Esophagus squamous epithelium (tissue), 5 donors: ENCODE measurements at places on chromosomes 5 and 9. TPM values are rescaled to one million over a fixed set of nuclear protein-coding genes. Genes with fewer than 3 reads are reported as not detected.

Gene PCDHGA2
- 0.95 TPM for total RNA-seq

Gene FAM78A
- total RNA-seq: 2.9 TPM

Gene TOR1B
- total RNA-seq: 17.3 TPM

Gene TGFBR1
- 25.2 TPM for total RNA-seq

Gene PTCH1
- 4.6 TPM for total RNA-seq

Gene RNF208
- total RNA-seq: 2.7 TPM

- H3K27me3 ChIP-seq: peaks cover 49% of the 10 kb centered on the region
- no peak overlapping the region for H3K4me3 ChIP-seq
- H3K36me3 ChIP-seq: no peaks in the 10 kb centered on the region
Observed at GRCh38 chr5:402615-403359, 40.2 kb upstream of the EXOC3 start.

DNA sequence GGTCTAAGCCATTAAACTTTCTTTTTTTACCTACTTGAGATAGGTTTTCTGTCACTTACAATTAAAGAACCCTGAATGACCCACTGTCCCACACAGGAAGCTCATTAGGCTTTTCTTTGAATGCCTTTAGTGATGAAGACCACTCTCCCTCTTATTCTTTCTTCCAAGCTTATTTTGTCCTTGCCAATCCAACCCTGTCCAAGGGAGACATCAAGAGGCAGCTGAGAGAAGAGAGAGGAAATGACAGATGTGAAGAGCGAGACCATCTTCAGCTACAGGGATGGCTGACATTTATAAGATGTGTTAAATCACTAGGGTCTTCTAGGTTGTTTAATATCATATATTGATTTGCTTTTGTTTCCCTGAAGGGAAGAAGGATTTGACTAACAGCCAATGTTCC lies 133.5 kb downstream of the FAM114A2 start:
- no peak for DNase-seq
- no peaks in the 10 kb centered on the region for H3K27me3 ChIP-seq
- no peaks in the 10 kb centered on the region for H3K4me1 ChIP-seq
- H3K27ac ChIP-seq: no peak overlapping the region
- H3K4me3 ChIP-seq: no peak overlapping the region

GRCh38 chr9:18331808-18332209 lies 142.1 kb upstream of the ADAMTSL1 start:
- no peaks in the 10 kb centered on the region for H3K27me3 ChIP-seq
- no peaks in the 10 kb centered on the region for H3K36me3 ChIP-seq
- no peak overlapping the region for H3K4me3 ChIP-seq
- no peak for DNase-seq

DNA sequence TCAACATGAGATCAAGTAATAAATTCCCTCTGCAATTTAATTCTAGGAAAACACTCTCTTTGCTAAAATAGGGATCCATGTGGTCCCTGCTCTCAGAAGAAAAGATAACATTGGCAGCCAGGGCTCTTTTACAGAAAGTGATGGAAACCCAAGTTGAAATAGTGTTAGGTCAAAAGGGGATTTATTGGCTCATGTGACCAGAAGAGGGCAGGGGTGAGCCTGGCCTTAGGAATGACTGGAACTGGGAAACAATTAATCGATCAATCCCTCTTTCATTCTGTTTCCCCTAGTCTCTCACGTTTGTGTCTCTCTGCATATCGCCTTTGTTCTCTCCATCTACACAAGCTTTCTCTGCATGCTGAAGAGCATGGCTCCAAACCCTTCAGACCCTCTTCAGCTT lies 58.3 kb upstream of the ALDH1B1 start:
- H3K27me3 ChIP-seq: no peaks in the 10 kb centered on the region
- no peaks in the 10 kb centered on the region for H3K36me3 ChIP-seq
- no peak for DNase-seq
- H3K4me3 ChIP-seq: no peak overlapping the region
- H3K27ac ChIP-seq: no peak overlapping the region

GRCh38 chr9:127130661-127131538 lies 8.5 kb upstream of the ANGPTL2 start:
- no peaks in the 10 kb centered on the region for H3K36me3 ChIP-seq
- no peak for DNase-seq
- H3K27me3 ChIP-seq: no peaks in the 10 kb centered on the region
- peaks cover 89% of the 10 kb centered on the region for H3K4me1 ChIP-seq
- peak overlapping the region; percentile 73 for H3K27ac ChIP-seq
- no peak overlapping the region for H3K4me3 ChIP-seq

DNA sequence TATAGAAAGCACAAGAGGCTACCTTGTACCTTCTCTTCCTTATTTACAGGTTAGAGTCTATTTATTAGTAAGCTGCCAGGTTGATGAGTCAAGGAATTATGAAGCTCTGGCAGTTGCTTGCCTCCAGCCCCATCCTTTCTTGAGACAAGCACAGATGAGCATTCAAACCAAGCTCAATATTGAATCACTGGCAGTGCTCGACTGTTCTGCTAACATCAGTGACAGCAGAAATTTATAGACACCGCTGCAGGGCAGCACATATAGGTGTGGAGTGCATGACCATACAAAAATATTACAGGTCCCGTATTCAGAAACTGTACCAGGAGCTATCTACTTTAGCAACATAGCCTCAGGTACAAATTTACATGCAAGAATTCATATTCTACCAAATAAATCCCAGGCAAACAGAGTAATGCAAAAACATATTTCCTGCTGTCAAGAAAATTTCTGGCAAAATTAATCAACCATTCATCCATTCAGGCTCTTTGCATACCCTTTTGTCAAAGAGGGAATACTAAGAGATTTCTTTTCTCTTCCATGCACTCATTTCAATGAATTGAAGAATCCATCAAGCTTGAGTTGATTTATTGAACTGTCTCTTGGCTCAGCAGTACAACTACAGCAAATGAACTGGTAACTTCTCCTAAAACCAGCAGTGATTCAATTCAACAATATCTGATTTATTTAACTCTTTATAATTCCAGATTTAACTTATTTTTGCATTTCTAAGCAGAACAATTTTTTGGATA lies 26.9 kb upstream of the PCA3 start:
- H3K4me1 ChIP-seq: no peaks in the 10 kb centered on the region
- H3K27me3 ChIP-seq: no peaks in the 10 kb centered on the region
- H3K27ac ChIP-seq: no peak overlapping the region
- H3K36me3 ChIP-seq: no peaks in the 10 kb centered on the region
- DNase-seq: no peak

GRCh38 chr9:13424204-13424603 lies 144.7 kb upstream of the MPDZ start:
- H3K36me3 ChIP-seq: no peaks in the 10 kb centered on the region
- H3K27me3 ChIP-seq: no peaks in the 10 kb centered on the region
- H3K27ac ChIP-seq: no peak overlapping the region
- DNase-seq: no peak
- H3K4me1 ChIP-seq: no peaks in the 10 kb centered on the region

DNA sequence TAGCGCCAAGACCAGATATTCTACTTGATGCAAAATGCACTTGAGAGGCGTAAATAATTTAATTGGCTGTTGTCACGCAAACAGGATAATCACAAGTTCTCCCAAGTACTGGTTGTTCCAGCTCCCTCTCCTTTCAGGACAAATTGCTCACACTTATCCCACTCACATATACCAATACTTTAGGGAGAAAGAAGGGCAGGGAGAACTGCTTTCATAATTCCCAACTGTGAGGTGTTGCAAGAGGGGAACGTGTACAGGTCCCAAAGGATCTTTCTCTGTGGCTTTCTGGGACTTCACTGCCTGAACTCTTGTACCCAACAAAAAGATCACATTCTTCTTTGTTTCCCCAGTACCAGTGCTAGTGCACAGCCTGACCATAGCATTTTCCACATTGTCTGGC lies 21.5 kb upstream of the TGFBI start:
- no peak for DNase-seq
- H3K27ac ChIP-seq: peak overlapping the region; percentile 67
- H3K36me3 ChIP-seq: no peaks in the 10 kb centered on the region
- H3K27me3 ChIP-seq: no peaks in the 10 kb centered on the region

GRCh38 chr5:93789173-93790067 lies 48.0 kb upstream of the POU5F2 start:
- H3K27ac ChIP-seq: peak overlapping the region; percentile 53
- no peak overlapping the region for H3K4me3 ChIP-seq
- no peak for DNase-seq
- H3K27me3 ChIP-seq: no peaks in the 10 kb centered on the region
- H3K36me3 ChIP-seq: no peaks in the 10 kb centered on the region
- peaks cover 18% of the 10 kb centered on the region for H3K4me1 ChIP-seq
